ENCODE measurements at places on chromosomes 3 and 15.

GRCh38 chr3:176919836-176920765, 277.2 kb downstream of the TBL1XR1 start:
- DNase-seq, result no peak

GRCh38 chr3:132009241-132009640, 25.6 kb downstream of the CPNE4 start:
- no peak for DNase-seq

DNA sequence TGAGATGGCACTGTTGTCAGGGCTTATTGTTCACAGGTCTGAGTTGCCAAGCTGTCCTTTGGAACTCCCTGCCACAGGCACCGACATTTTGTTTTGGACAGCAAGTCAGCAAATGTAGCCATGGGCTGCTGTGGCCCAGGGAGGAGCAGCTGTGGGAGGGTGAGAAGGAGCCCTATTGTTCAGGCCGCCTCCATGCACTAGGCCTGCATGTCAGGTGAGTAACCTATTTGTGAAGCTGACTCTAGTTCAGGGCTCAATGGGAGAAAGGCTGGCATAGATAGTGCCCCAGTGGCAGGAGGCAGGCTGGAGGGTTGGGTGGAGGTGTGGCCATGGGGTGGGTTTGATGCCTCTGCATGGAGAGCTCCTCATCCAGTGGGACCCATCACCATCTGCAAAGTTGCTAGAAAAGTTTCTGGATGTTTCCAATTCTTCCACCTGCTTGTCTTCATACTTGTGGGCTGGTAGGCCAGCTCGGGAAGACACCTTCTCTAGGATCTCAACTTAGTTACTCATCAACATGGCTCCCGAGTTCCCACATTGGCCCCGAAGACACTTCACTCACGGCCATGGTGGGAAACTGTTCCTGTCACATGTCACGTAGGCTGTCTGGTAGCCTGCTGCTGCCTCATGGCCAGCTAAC, 19.5 kb downstream of the AMOTL2 start:
- no peak for DNase-seq

DNA sequence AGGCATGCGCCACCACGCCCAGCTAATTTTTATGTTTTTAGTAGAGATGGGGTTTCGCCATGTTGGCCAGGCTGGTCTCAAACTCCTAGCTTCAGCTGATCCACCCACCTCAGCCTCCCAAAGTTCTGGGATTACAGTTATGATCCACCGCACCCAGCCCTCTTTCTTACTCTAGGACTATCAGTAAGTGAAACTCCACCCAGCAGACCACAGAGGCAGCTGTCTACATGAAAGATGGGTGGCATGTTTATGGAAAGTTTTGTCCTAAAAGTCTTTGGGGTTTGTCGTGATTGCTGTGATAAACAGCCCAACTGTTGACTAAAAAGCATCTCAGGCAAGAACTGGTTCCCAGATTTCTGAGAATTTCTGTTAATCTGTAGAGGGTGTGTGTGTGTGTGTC, 10.9 kb downstream of the ARL6IP5 start:
- DNase-seq, result peak; percentile 85

GRCh38 chr3:190811775-190812480, 50.6 kb downstream of the GMNC start:
- peak; percentile 80 for DNase-seq

- DNase-seq, result no peak
Measured at GRCh38 chr15:71333839-71334238, 218.6 kb downstream of the THSD4 start.

DNA sequence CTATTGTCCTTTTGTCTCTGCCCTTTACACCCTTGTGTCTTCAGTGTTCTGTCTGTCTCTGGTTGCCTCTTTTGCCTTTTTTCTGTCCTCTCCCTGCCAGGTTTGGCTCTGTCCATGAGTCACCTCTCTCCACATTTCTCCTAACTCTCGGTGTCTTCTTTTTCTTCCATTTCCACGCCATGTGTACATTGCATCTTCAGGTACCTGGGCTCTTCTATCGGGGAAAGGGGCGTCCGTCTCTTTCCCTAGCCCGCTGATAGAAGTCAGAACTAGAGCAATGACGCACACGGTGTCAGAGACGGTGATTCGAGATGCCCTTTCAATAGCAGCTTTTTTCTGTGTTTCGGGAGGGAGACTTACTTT, 641 bp downstream of the OPA1 start:
- peak; percentile 69 for DNase-seq

GRCh38 chr15:96321639-96322535, 8.6 kb upstream of the NR2F2 start:
- no peak for DNase-seq
